ENCODE measurements at places on chromosomes 5 and 9. TPM values are rescaled to one million over a fixed set of nuclear protein-coding genes. Genes with fewer than 3 reads are reported as not detected.

DNA sequence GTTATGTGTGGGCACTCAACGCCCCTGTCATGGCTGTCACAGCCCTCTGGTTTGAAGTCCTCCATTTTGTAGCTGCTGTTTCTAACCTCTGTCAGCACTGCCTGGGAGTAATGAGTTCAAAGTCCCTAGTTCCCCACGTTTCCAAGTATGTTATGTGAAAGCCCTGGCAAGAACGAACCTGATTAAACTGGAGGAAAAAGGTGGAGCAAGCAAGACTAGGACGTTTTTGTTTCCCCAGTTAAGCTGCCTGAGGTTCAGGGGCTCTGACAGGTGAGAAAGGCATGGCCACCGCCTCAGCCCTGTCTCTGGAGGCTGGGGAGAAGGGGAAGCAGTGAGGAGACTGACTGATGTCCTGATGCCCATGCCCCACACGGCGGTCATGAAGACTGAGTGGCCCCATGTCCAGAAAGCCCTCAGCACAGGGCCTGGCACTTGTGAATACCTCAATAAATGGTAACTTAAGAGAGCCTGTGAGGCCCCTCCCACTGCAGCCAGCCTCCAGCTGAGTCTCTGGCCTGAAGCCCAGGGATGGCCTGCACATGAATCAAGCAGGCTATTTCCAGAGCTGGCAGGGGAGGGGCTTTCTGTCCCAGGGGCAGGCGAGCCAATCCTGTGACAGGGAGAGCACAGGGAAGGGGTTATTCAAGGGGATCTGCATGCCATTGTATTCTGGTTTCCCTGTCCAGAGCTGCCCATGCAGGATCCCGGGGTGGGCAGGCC, 61.8 kb downstream of the PFDN1 start:
- H3K27me3 ChIP-seq = no peaks in the 10 kb centered on the region
- H3K27ac ChIP-seq = no peak overlapping the region
- peaks cover 10% of the 10 kb centered on the region for H3K36me3 ChIP-seq
- H3K4me1 ChIP-seq = peaks cover 9% of the 10 kb centered on the region

DNA sequence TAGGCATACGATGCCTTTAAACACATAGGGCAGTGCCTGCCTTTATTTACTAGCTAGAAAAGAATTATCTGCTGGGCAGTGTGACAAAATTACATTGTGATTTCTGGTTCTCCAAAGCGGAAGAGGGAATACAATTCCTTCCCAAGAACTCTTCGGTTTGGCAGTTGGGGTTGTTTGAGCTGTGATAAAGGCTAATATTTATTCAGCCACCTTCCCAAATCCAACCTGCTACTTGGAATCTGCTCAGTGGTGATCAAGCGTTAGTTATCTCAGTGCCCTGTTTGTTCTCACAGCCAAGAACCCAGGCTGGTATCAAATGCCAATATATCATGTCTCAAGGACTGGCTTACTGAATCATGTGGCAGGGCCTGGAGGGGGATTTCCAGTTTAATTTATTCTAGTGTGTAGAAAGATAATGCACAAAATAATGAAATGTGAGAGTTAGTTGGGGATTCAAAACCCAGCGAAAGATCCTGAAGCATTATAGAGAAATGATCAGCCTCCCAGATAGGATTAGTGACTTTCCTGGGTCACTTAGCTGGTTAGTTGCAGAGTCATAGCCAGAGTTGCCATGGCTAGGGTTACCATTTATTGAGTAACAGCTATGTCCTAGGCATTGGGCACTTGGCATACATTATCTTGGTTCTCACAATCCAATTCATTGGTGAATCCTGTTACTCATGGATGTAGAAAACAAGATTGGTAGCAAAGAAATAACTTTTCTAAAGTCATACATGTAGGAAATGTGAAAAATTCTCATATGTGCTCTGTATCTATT, 457.0 kb upstream of the KLF4 start:
- DNase-seq = no peak
- no peak overlapping the region for H3K4me3 ChIP-seq
- H3K27me3 ChIP-seq = no peaks in the 10 kb centered on the region
- H3K36me3 ChIP-seq = no peaks in the 10 kb centered on the region
- no peaks in the 10 kb centered on the region for H3K4me1 ChIP-seq
- no peak overlapping the region for H3K27ac ChIP-seq

CWC27 gene
- polyA plus RNA-seq = 33.4 TPM

SPAG8 gene
- not detected for polyA plus RNA-seq

GRCh38 chr9:2545881-2546490, 75.6 kb upstream of the VLDLR start:
- no peaks in the 10 kb centered on the region for H3K36me3 ChIP-seq
- H3K27ac ChIP-seq = no peak overlapping the region
- H3K4me1 ChIP-seq = no peaks in the 10 kb centered on the region
- no peak overlapping the region for H3K4me3 ChIP-seq
- DNase-seq = no peak

DNA sequence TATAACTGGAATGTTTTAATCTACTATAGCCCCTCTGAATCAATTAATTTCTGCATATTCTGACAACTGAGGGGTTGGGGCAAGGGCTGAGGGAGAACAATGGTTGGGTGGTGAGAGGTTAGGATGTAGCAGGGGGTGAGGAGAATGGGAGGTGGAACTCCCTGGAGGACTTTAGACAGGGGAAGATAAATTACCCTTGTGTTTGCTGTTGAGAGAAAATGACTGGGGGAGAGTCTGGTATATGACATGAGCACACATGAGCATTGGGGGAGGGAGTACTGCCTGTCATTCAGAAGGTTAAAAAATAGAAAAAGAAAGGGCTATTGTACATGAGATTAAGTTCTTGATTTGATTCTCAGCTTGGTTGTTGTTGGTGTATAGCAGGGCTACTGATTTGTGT, 37.2 kb upstream of the PAPPA start:
- no peaks in the 10 kb centered on the region for H3K36me3 ChIP-seq
- H3K4me1 ChIP-seq = no peaks in the 10 kb centered on the region
- H3K4me3 ChIP-seq = no peak overlapping the region
- no peak for DNase-seq
- H3K27ac ChIP-seq = no peak overlapping the region

CTNND2 gene
- not detected for polyA plus RNA-seq

RASEF gene
- polyA plus RNA-seq = not detected

ZFP2 gene
- not detected for polyA plus RNA-seq
